ENCODE measurements at places on chromosomes 2 and 18. TPM values are rescaled to one million over a fixed set of nuclear protein-coding genes. Genes with fewer than 3 reads are reported as not detected.

Gene RNF152
- 189 TPM for total RNA-seq

Gene ATL2
- 48.0 TPM for total RNA-seq

Gene MARS2
- 6.3 TPM for total RNA-seq

Gene PLEKHH2
- under 0.01 TPM for total RNA-seq

Gene LYPD6B
- 0.11 TPM for total RNA-seq
